ENCODE measurements at places on chromosomes 2 and 18.

GRCh38 chr2:46296840-46297545, at the start of gene EPAS1:
Gene EPAS1, plus strand, starts transcription at chr2:46297407. Its CDS starts 505 bp downstream, at chr2:46297912.
- no peak for DNase-seq

DNA sequence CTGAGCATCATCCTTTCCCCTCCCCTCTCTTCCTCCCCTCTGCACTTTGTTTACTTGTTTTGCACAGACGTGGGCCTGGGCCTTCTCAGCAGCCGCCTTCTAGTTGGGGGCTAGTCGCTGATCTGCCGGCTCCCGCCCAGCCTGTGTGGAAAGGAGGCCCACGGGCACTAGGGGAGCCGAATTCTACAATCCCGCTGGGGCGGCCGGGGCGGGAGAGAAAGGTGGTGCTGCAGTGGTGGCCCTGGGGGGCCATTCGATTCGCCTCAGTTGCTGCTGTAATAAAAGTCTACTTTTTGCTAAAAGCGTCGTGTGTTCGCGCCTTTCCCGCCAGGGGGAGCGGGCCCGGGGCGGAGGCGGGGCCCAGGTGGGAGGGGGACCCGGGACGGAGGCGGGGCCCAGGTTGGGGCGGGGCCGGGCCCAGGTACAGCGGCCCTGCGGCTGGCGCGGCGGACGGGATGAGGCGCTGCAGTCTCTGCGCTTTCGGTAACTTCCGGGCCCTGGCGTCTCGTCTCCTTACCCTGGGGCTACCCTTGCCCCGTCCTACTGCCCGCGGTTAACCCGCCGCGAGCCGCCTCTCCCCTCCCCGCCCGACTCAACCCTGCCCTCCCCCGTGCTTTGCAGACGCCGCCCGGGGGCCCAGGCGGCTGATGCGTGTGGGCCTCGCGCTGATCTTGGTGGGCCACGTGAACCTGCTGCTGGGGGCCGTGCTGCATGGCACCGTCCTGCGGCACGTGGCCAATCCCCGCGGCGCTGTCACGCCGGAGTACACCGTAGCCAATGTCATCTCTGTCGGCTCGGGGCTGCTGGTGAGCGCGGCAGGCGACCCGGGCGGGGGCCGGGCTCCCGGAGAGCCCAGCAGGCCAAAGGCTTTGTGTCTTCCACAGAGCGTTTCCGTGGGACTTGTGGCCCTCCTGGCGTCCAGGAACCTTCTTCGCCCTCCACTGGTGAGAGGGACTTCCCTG, at the start of gene KRTCAP3:
TSS of gene KRTCAP3 (plus strand) at position 424 of the 962 bp plus-strand sequence. CDS start at position 456, 32 bp downstream.
- peak; percentile 37 for DNase-seq

DNA sequence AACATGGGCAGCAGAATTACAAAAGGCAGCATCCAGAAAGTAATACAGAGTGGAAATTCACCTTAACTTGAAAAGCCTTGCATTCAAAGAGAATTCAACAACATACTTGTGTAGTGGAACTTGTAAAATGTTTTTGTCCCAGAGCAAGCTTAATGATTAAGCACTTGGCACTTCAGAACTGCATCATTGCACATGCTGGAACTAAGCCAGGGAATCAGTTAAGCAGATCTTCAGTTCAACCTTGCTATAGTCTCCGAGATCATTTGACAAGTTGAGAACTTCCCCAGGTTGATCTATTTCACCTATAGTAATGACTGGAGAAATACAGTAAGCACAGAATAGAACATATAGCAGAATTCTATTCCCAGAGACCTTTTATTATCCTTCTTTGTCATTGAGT, 1337.2 kb upstream of the NXPH2 start:
- no peak for DNase-seq

GRCh38 chr2:43459446-43460173, 136.2 kb downstream of the THADA start:
- no peak for DNase-seq

- DNase-seq: no peak
Measured at GRCh38 chr2:218876562-218877219, 4.0 kb upstream of the WNT10A start.

GRCh38 chr18:7896805-7897518, 329.8 kb downstream of the PTPRM start:
- no peak for DNase-seq

DNA sequence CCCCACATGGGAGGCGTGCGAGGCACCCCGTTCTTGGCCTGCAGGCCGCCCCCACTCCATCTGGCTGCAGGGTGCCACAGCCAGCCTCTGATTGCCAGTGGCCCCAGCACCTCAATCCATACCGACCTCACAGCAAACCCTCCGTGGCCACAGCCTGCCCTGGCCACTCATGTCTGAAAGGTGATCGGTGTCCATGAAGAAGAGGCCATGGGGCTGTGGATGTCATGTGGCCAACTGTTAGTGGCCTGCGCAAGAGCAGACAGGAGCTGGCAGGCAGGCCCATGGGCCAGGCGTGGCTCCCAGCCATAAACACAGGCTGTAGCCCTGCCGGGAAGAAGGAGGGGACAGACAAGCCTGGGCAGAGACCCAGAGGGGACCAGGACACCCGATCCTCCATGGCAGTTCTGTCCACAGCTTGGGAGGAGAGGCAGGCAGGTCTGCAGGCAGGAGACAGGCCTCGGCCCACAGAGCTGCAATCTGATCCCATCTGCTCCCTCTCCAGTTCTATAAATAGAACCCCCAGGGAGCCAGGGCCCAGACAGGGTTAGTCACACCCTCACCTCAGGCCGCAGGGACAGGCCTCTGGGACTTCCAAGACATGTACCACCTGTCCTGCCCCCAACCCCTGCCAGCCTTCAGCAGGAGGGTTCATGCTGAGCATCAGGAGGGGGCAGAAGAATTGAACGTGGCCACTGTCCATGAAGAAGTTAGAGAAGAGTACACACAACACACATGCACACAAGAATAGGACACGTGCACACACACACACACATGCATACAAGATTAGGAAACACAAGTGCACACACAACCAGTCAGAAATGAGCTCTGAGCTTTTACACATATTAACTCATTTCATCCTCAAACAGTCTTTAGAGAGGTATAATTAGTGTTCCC, 16.9 kb downstream of the STEAP3 start:
- peak; percentile 76 for DNase-seq

DNA sequence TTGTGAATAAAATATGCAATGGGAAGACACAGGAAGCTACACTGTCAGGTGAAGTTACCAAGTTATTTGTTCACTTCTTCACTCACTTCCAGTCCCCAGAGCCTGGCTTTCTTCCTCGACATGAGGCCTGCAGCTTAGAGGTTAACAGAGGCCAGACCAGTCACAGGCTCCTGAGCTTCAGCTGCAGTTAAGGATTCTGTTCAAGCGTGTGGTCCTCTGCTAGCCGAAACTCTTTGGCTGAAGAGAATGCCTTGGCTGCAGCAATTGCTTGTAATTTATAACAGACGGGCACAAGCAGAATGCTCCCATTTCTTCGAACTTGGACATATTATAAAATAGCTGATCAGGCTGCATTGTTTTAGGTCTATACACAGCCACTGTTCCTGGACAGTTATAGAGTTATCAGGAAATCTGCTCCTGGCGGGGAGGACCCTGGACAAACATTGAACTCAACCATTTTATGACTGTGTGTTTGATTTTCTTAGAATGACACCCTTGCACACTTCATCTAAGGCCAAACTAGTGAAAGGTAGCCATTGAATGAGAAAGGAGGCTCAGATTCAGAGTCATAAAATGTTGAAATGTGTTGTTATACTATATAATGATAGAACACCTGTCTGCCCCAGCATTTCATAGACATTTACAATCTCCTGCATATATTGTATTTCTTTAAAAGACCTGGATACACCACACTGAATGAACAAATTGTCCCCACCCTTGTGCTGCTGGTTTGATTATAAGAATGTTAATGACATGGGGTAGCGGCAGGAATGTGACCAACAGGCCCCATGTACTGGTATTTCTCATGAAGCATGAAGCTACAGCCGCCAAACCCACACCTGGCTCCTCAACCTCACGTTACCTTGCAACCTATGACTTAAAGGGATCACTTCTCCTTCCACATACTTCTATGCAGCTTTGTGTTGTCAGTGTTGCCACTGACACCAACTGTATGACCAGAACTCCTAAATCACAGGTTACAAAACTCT, 153.6 kb downstream of the TDRD15 start:
- no peak for DNase-seq

DNA sequence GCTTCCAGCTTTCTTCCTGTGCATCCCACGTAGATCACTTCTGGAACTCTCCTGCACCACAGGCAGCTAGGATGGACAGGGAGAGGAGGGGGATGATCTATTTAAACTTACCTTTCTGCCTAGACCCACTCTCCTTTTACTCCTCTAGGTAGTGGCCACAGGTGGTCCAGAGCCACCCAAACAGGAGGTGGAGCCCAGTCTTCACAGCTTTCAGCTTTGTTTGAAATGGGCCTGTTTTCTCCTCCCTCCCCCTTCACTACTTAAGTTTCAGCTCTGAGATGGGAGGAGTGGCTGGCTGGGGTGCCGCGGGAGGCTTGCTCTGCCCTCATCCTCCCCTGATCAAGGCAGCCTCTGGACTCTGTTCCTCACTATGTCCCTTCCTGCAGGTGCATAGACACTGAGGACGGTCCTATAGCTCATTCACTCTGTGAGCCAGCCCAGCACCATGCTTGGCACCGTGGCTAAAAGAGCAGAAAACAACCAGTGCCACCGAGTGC, 12.6 kb upstream of the CELF4 start:
- DNase-seq: no peak

DNA sequence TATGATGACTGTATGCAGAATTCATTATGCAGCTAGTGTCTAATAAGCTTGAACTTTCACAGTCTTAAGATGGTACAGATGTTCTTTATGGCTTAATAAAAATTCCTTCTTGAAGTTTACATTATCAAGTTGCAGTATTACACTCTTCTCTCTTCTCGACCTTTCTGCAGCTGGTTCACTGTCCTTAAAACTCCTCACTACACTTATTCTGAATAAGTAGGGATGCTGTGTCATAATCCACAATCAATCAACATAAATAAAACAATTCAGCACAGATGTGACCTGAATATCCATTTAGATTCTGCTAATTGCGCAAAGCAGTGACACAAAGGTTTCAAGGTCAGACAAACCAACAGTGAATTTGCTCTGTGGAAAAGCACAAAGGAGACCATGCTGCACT, 356.8 kb downstream of the SUCLG1 start:
- DNase-seq: no peak

DNA sequence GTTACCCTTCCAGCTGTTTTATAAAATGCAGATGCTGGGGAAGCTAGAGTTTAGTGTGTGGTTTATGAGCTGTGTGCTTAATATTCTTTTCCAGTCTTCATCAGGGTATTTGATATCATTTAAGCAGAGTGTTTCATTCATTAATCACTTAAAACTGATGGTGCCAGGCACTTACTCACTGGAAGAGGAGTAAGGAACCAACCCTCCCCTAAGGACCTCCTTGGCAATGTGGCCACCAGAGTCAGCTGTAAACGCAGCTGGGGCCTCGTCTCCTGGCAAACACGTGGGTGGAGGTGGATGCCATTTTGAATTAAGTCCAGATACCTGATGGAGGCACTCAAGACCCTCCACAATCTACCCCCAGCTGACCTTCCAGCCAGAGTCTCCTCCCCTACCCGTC, 331.6 kb downstream of the CLIP4 start:
- DNase-seq: no peak

DNA sequence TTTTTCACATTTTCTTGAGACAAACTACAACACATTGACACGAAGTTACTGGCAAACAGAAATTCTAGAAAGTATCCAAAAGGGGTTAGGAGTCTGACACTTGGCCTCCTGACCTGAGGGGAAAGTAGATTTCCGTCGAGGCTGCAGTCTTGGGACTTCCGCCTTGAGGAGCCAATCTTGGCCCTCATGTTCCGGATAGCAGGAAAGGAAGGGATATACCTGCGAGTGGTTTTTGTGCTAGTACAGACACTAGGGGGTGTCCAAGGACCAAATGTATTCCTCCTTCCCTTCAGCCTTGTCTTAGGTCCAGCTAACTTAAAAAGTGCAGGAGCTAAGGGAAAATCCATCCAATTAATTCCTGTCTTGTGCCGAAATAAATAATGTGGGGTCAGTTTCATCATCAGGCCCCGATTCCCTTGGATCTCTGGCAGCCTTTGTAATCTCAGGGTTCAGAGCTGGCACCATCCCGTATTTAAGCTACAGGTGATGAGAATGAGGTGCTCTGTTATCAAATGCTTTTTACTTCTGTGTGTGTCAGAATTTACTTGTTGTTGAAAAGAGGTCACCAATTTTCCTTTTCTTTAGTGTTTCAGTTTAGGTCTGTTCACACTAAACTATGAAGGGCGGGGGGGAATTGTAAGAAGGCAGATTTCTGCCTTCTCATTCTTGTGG, 330.2 kb upstream of the FANCL start:
- DNase-seq: peak; percentile 69

GRCh38 chr2:222418739-222419138, 5.6 kb upstream of the SGPP2 start:
- no peak for DNase-seq

- DNase-seq: no peak
Measured at GRCh38 chr2:35864141-35864540, 491.4 kb upstream of the CRIM1 start.

GRCh38 chr18:59927246-59927825, 27.5 kb downstream of the PMAIP1 start:
- DNase-seq: no peak

GRCh38 chr2:98385050-98385699, 38.9 kb downstream of the CNGA3 start:
- DNase-seq: peak; percentile 28

DNA sequence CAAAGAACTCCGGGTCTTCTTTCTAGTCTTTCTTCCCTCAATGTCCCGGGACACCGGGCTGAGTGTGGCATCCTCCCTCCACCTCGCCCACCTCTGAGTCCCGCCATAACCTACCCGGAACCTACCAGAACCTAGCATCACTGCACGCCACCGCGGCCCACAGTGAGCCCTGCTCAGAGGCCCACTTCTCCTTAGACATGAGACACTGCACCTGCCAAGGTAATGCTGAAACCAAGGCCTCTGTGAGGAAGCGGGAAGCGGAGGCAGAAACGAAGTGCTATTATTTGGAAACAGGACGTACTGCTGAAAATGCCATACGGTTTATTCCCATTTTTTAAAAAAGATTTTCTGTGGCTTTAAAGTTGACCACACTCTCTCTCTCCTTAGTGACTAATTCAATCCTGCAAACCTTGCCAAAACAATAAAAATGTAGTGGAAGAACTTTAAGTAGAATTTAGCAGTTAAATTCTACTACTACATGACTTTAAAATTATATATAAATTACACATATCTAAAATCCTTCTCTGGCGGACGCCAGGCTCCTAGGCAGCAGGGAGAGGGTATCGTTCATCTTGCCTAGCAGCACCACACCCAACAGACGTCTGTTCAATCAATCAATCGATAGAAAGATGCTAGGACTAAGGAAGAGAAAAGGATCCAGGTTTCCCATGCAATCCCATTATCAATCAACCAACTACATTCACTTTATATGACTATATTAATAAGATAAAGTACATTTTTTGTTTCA, 82.0 kb downstream of the ZNF516 start:
- no peak for DNase-seq
